ENCODE measurements at places on chromosomes 1 and 21.

DNA sequence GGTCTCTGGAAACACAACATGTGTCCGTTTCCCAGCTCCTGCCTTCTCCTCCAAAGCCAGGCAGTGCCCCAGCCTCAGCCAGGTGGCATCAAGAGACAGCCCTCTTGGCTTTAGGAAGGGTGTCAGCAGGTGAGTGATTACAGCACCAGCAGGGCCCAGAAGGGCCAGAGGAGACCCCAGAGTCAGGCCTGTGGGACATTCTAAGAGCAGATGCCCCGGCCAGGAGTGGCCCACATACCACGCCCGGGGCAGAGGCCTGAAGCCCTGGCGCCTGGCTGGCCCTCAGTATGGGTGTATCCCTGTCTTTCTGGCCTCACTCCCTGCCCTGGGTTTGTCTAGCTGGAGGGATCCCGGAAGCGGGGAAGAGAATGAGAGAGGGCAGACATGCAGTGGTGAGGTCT, 109.2 kb downstream of the CASZ1 start:
- no peak for DNase-seq

GRCh38 chr1:96808191-96808590, 86.6 kb downstream of the PTBP2 start:
- no peak for DNase-seq

DNA sequence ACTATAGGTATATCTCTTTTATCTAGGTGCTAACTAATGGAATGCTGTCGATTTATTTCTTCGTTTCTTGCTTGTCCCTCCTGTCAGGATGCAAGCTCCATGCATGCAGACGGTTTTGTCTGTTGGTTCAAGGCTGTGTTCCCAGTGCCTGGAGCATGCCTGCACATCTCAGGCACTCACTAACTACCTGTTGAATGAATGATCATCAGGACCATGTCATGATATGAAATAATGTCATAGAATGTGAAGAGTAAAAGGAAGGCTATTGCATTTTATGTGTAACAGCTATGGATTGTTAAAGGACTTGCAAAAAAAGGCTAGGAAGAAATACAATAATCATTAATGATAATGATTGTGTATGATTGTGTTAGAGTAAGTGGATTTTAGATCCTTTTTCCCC, 4.2 kb downstream of the GPR25 start:
- DNase-seq: no peak

DNA sequence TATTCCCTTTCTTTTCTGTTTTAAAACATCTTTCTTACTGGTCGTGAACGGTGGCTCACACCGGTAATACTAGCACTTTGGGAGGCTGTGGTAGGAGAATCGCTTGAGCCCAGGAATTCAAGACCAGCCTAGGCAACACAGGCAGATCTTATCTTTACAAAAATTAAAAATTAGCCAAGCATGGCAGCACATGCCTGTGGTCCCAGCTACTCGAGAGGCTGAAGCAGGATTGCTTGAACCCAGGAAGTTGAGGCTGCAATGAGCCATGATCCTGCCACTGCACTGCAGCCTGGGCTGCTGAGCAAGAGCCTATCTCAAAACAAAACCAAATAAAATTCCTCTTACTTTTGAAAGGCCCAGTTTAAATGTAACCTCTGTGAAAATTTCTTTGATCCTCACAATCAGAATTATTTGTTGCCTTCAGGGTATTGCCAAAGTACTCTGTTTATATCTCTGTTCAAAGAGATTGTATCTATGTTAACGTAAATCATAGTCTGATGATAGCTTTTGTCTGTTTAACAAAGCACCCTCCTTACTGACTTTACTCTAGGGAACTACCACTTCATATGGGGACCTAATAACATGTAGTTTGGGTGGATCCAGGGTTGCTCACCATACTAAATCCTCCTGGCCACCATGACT, 71.6 kb downstream of the RERE start:
- DNase-seq: no peak

DNA sequence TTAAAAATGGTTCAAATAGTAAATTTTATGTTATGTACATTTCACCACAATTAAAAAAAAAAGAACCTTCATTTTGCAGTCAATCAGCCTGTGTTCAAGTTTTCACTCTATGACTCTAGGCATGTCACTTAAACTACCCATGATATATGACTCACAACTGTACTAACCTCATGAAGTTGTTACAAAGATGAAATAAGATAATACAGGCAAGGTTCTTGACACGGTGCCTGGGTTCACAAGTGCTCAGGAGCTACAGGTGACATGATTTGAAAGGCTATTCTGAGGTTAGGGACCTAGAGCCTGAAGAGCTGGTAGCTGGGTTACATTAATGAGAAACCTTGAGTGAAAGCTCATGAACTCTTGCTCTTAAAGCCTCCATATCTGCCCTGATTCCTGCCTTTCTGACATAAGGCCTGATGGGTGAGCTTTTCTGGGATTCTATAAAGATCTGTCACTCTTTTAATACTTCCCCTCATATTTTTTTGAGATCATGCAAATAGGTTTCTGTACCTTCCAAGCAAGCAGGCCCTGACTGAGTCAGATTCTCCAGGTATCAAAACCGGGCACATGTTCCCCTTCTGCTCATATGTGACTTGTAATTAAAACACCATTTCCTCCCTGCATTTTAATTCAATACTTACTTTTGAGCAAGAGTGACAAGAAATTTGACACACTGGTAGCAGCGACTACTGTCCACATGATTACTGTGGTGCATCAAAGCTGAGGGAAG, 34.0 kb downstream of the PCSK9 start:
- no peak for DNase-seq

GRCh38 chr21:28215214-28215954, 777.3 kb downstream of the LTN1 start:
- DNase-seq: no peak

DNA sequence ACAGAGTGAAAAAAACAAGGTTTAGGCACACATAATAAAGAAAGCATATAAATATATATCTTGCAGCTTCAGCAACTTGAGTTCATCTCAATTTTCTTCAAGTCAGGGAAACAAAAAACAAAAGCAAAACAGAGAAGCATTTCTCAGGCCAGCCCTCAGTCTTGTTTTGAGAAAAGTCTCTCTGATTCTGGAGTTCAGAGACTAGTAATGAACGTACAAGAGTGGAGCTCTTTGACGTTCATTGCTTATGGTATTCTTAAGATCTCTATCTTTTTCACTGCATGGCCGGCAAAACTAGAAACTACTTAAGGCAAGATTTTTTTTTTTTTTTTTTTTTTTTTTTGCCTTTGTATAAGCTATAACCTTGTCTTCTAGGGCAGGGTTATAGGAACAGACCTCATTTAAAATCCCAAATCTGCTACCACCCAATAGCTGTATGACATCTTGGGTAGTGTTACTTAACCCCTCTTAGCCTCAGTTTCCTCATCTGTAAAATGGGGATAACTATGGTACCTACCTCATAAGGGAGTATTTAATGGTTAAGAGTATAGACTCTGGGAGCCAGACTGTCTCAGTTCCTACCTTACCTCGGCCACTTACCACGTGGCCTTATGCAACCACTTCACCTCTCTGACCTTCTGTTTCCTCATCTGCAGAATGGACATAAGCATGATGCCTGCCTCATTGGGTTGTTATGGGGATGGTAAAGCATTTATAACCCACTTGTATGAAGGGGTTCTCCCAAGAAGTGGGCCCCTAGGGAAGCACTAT, 33.6 kb downstream of the LMO4 start:
- DNase-seq: no peak

GRCh38 chr1:61081144-61081685, 1.1 kb upstream of the NFIA start:
- no peak for DNase-seq

DNA sequence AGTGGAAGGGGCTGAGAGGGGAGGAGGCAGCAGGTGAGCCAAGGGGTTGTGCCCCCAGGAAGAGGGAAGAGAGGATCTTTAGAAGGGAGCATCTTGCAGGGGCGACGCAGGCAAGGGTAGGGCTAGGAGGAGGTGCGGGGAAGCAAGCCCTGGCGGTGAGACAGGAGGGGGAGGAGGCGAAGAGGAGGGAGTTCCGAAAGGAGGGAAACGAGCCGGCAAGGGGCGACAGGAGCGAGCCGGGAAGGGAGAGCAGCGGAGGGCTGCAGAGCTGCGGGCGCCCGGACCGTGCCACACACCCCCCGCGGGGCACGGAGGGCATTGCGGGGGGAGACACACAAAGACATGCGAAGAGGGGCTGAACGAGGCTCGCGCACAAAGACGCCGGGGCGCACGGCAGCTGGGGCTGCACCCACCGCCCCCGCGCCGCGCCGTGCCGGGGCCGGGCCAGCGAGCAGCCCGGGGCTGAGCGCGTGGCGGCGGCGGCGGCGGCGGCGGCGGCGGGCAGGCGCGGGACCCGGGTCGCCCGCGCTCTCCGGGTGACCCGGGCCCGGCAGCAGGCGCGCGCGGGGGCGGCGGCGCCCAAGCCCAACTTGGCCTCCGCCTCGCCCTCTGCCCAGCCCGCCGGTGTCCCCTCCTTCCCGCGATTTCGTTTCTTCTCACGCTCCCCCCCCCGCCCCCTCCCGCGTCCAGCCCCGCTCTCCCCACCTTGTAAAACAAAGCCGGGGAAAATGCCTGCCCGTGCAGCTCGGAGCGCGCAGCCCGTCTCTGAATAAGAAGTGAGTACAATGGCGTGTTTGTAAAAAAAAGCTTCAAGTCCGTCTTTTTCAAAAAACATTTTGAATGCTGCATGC, at the start of gene KCNK2:
Gene KCNK2 (plus strand): TSS at position 206 of the 851 bp plus-strand sequence. CDS start 649 bp downstream, outside the sequence.
- DNase-seq: no peak

DNA sequence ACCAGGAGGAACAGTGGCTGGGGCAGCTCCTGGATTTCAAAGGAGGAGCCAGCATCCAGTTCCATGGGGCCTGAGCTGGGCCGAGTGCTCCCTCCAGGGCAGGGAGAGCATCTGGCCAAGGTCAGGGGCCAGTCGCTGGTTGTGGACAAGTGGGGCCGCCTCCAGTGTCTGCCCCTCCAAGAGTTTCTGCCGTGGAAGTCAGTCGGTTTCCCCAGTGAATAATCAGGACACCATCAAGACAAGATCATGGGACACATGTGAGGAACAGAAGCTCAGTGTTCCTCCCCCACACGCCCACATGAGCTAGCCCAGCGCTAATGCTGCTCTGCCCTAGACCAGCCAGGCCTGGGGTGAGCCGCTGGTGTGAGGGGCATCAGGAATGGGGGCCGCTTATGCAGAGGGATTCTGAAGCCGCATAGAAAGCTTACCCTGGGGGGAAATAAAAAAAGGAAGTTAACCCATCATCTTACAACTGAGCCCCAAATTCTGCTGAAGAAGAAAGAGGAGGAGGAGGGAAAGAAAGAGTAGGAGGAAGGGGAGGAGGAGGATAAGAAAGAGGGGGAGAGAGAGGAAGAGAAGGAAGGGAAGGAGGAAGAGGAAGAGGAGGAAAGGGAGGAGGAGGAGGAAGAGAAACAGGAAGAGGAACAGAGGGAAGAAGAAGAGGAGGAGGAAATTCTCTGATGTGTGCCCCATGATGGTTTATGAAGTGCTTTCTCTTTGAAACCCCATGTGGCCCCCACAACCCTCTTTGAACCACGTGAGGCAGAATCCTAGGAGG, 198.4 kb downstream of the MATN1 start:
- DNase-seq: no peak

DNA sequence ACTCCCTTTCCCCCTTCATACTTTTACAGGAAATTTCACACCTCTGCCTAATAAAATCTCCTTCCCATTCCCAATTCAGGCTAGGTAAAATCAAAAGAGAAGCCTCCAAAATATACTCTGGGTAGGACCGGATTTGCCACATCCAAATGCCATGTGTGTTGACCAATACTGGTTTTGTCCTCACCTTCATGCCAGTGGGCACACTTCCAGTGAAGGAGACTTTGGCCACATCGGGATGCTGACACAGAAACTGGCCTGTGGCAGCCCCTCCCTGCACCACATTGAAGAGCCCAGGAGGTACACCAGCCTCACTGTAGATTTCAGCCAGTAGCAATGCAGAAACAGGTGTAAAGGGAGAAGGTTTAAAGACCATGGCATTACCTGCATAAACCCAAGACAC, 18.1 kb downstream of the ALDH9A1 start:
- no peak for DNase-seq

GRCh38 chr1:172134087-172134731, 286.3 kb upstream of the C1orf105 start:
- no peak for DNase-seq

DNA sequence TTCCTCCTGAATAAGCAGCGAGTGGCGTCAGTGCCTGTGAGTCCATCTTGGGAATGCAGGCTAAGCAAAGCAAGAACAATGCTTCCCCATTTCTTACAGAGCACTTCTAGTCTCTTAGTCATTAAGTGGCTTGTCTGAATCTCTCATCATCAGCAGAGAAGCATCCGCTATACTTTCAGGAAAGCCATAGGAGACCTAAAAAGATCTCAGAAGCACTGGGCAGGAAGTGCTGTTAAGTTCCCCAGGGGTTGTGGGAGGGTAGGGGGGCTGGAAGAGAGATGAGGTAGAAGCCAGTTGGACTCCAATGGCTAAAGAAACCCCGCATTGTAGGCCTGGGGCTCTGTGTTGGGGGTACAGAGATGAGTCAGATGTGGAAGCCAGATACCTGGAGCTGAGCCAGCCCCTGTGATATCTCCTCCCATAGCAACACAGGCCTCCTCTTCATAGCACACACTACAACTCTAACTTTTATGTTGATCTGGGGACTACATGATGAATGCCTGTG, 44.9 kb downstream of the SYT6 start:
- DNase-seq: no peak

- DNase-seq: no peak
Observed at GRCh38 chr1:102897557-102897956, 210.8 kb downstream of the COL11A1 start.

DNA sequence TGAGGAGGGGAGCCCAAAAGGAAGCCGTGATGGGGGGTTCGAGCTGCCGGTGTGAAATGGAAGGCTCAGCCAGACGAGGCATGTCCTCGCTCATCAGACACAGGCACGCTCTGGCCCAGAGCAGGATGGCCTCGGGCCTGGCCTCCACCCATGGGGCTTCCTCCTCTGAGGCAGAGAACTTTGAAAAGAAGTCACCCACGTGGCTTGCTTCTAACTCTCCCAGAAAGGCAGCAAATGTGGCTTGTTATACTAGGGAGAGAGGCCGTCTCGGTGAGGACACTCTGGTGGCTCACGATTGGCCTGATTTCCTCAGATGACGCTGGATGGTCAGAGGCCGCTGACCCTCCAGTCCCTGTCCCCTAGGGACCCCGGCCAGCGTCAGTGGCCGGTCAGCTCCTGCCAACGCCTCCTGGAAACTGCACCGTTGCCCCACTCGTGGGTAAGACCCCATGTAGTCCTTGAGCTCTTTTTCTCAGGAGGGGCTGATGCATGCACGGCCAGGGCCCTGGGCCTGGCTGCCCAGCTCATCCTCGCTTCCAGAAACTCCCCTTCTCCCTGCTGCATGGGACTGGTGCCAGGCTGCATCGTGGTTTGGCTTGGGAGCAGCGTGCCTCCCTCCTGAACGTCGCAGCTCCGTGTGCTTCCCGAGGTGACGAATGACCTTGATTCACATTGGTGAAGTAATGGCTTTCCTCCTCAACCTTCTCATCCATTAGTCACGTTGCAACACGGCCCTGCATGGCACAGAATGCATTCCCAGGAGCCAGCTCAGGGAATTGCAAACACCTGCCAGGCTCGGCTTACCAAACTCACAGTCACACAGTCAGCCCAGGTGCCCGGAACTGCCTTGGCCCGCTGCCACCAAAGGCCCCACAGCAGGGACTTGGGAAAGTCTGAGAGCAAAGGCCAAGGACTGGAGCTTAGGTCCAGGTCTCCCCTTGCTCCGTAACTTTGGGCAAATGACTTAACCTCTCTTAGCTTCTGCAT, 58.8 kb downstream of the TOMM20 start:
- DNase-seq: peak; percentile 55

- DNase-seq: no peak
Observed at GRCh38 chr1:67019600-67020136, 34.3 kb downstream of the SLC35D1 start.
